ENCODE measurements at places on chromosomes 7 and 10.

- no peak for DNase-seq
These were observed 23.4 kb downstream of the ESYT2 start for GRCh38 chr7:158805937-158806336.

GRCh38 chr7:81457852-81458522, 311.9 kb downstream of the HGF start:
- DNase-seq, result no peak

- peak; percentile 2 for DNase-seq
These were observed 557 bp upstream of the TAX1BP1 start for GRCh38 chr7:27739301-27739908.

- no peak for DNase-seq
These were observed 73.3 kb upstream of the MTPN start for GRCh38 chr7:136050462-136050847.

DNA sequence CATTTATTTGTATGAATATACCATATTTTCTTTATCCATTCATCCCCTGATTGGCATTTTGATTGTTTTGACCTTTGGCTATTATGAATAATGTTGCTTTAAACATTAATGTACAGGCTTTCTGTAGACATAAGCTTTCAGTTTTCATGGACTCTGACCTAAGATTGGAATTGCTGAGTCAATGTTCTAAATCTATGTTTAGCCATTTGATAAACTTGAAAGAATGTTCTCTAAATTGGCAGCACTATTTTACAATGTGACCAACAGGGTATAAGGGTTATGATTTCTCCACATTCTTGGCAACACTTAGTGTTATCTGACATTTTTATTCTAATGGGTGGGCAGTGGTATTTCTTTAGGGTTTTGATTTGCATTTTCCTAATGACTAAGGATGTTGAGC, 229.7 kb upstream of the ETV1 start:
- no peak for DNase-seq

- DNase-seq, result no peak
These were observed 27.0 kb downstream of the BLNK start for GRCh38 chr10:96244354-96244753.

DNA sequence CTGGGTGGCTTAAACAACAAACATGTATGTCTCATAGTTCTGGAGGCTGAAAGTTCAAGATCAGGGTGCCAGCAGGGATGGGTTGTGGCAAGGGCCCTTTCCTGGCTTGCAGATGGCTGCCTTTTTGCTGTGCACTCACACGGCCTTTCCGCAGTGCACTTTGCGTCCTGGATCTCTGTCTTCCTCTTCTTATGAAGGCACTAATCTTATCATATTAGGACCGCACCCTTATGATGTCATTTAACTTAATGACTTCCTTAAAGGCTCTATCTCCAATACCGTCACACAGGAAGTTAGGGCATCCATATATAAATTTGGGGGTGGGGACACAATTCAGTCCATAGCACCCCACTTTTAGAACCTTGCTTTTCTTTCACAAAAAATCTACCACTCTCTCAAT, 255.2 kb downstream of the SNX13 start:
- no peak for DNase-seq

- DNase-seq, result no peak
These were observed 44.0 kb downstream of the CALD1 start for GRCh38 chr7:134823400-134823799.

DNA sequence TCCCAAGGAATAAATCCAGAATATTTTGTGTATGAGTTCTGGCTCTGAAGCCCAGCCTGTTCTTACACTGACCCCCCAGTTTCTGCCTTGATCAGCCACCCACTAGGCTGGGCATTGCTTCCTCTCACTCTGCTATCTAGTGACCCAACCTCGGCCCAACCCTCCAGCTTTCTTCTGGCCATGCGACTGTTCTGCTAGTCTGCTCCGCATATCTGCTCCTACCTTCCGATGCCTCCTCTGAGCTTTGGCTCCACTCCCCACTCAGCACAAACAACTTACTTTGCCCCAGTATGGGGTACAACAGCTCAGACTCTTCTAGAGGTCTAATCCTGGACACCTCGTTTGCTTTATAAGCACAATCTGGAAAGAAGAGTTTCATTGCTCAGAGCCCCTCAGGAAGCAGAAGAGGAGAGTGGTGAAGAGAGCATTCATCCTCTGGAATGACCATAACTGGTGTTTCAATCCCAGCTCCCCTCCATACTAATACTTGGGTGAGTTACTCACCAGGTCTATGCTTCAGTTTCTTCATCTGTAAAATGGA, 99.6 kb downstream of the NPSR1 start:
- no peak for DNase-seq

GRCh38 chr10:44295644-44296241, 89.2 kb downstream of the CXCL12 start:
- DNase-seq, result no peak

- no peak for DNase-seq
These were observed 113.2 kb upstream of the PHF14 start for GRCh38 chr7:10860516-10860915.

GRCh38 chr10:98000346-98000745, 30.1 kb downstream of the CRTAC1 start:
- DNase-seq, result no peak

GRCh38 chr7:40156988-40157387, 22.2 kb downstream of the SUGCT start:
- DNase-seq, result no peak

DNA sequence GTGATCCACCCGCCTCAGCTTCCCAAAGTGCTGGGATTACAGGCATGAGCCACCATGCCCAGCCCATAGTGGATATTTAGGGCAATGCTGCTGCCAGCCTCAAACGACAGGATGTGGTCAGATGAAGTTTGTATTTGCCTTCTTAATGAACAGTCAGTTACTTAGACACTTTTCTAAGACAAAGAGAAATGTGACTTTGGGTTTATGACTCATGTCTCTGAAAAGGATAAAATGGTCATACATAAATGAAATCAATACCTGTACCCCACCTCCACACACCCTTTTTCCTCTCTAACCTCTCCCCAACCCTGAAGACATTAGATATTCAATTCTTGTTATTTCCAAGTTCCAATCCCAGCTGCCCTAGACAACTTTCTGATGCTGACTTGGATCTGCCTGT, 109.3 kb upstream of the INSIG1 start:
- DNase-seq, result no peak

GRCh38 chr7:69878015-69878414, 279.7 kb downstream of the AUTS2 start:
- DNase-seq, result no peak

All from stimulated activated CD4-positive, alpha-beta T cell treated with anti-CD3 and anti-CD28 coated beads, Interleukin-15, amount 100 ng/mL, for 24 hours (primary cell).